ENCODE measurements at places on chromosomes 13 and 19.
A peak's percentile ranks its signal among the peaks of the same experiment; 100 is the strongest.

GRCh38 chr13:59743195-59743594 is 420.5 kb downstream of the DIAPH3 start:
- DNase-seq, result no peak

- DNase-seq, result no peak
Observed at GRCh38 chr13:42495751-42496150, 78.2 kb upstream of the TNFSF11 start.

GRCh38 chr13:32669030-32669646 is 82.9 kb downstream of the PDS5B start:
- DNase-seq, result peak; percentile 37

DNA sequence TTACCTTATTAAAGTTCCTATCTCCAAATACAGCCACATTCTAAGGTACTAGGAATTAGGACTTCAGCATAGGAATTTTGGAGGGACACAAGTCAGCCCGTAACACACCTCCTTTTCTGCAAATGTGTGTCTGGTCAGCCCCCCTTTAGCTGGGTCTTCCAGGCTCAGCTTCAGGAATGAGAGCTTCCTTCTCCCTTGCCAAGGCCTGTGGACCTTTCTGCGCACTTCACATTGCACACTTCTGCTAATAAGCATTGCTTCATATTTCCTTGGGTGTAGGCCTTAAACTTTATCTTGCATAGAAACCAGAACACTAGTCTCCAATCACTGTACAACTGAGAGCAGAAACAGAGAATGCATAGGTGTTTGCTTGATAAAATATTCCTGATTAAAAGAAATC is 4.5 kb upstream of the STK24 start:
- no peak for DNase-seq

- DNase-seq, result no peak
Observed at GRCh38 chr19:1823539-1824251, 11.6 kb upstream of the ATP8B3 start.

- DNase-seq, result no peak
Observed at GRCh38 chr19:49189259-49189658, 31.7 kb downstream of the TRPM4 start.

DNA sequence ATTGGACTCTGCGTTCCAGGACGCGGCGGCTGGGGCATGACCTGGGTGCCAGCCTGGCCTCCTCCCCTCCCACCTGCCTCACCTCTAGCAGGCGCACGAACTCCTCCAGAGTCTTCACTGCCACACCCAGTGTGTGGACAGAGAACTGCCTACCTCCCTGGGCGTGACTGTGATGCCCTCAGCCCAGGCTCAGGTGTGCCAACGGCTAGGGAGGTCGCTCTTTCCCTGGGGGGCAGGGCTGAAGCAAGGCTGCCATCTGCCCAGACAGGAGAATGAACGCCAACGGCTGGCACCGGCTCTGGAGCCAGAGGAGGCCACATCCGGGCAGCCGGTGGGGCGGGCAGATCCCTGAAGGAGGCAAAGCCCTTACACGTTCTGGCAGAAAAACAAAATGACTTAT is 11.3 kb downstream of the NANOS3 start:
- DNase-seq, result no peak

DNA sequence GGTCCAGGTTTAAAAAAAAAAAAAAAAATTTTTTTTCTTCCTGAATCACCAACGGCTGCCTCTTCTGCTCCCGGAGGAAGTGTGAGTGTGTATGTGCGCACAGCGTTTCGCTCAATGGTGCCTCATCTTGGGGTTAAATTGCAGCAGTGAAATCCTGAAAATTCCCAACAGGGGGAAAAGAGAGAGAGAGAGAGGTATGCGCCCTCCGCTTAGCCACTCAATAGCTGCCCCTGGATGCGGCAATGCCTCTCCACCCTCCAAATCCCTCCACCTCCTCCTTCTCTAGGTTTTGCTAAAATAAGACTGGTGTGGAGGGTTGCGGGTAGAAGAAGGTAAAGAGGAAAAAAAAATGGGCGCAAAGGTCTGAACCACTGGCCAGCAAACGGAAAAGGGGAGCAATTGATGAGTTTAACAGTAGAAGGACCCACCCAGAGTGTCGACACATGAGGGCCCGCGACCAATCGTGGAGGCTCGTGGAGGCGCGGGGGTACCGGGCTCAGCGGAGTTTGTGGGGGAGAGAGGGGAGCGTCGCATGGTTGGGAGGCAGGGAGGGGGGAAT is 853 bp upstream of the CACNA1A start:
- DNase-seq, result no peak

- peak; percentile 63 for DNase-seq
Observed at GRCh38 chr19:12946092-12946721, 545 bp downstream of the RAD23A start.

DNA sequence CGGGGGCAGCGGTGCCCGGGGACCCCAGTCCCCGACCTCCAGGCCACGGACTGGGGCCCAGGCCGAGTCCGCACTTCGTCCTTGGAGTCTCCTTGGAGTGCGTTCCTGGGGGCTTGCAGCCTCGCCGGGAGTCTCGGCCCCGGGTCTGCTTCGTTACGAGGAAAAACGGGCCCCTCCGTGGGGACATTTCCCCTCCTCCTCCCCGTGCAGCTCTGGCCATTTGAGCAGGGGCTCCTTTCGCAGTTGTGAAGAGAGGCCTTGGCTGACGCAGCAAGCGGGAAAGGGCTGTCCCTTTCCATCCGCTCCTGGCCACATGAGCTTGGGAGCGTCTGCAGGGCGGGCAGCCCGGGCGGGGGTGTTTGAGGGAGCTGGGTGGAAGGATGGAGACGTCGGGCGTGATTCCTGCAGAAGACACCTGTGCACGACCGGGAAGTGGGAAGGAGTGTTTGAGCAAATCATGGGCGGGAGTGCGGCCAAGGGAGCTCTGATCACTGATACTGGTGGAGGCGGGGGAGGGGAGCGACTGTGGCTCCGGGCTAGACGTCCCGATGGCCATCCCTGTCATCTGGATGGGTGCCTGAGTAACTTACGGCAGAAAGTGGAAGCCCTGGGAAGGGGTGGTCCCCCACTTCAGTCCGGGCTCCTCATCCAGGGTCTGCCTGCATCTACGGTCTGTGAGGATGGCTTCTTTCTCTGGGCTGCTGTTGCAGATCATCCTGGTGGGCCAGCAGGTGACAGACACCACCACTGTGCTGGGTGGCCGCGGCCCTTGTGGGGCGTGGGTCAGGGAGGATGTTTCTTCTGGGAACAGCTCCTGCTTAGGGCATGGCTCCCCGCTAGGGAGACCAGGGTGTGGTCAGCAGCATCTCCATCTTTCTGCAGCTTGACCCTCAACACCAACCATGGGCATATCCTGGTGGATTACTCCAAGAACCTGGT is 736 bp downstream of the GPI start:
- peak; percentile 40 for DNase-seq

- no peak for DNase-seq
Observed at GRCh38 chr19:47099576-47100050, 14.0 kb downstream of the ZC3H4 start.

GRCh38 chr13:28273919-28274318 is 135.6 kb downstream of the PAN3 start:
- no peak for DNase-seq

DNA sequence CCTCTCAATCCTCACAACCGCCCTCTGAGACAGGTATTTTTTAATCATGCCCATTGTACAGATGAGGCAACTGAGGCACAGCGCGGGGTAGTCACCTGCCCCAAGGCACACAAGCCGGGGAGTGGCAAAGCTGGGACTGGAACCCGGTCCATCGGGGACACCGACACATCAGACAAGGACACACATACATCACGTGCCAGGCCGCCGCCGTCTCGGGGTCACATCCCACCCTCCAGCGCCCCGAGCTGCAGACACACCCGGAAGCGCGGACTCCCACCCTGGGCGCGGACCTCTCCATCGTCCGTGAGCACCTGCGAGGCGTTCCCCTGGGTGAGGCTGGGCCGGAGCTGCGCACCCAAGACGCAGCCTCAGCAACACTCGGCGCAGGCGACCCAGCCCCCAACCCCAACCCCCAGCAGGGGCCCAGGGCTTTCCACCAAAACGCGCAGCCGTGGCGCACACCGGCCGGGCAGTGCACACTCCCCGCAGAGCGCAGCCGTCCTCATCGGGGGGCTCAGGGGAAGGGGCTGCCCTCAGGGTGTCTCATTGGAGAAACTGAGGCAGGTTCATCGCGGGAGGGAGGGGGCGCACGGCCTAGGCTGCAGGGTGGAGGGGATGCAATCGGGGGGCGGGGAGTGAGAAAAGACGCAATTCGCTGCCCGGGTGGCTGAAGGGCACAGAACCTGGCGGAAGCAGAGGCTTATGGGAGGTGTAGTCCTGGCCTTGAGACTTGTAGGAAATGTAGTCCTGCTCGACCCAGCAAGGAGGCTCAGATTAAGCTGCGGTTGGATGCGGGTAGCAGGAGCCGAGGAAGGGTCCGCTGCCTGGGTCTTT is 1.9 kb upstream of the LMTK3 start:
- DNase-seq, result peak; percentile 50

DNA sequence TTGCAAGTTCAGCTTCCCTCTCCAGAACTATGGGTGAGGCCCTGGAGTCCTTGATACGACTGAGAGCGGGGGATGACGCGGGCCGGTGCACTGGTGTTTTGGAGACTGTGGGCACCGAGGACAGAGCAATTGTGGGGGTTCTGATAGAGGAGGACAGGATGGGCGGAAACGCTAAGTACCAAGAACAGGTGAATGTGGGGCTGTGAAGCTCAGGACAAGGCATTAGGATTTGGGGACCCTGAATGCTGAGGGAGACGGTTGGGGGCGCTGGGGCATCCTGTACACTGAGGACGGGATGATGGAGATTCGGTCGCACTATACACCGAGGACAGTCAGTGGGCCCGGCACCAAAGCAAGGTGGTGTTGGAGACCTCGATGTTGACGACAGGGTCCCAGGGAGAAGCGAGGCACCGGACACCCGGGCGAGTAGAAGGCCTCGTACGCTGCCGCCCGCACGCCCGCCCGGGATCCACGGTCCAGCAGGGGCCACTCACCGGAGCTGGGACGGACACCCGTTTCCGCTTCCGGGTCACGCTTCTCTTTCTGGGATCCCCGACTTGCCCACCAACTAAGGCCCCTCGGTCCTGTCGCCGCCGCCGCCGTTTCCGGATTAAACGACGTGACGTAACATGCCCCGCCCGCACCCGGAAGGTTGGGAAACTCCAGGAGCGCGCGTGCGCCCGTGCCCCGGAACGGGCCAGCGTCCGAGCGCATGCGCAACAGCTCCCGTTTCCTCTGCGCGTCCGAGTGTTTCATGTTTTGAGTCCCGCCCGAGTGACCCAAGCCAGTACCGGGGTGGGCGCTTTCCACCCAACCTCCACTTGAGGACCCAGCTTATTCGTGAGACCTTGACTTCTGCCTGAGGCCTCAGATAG is at the start of gene CHMP2A:
Gene CHMP2A (minus strand): TSS at position 612 of the 875 bp plus-strand sequence. CDS start 893 bp downstream, outside the sequence.
- DNase-seq, result peak; percentile 66

DNA sequence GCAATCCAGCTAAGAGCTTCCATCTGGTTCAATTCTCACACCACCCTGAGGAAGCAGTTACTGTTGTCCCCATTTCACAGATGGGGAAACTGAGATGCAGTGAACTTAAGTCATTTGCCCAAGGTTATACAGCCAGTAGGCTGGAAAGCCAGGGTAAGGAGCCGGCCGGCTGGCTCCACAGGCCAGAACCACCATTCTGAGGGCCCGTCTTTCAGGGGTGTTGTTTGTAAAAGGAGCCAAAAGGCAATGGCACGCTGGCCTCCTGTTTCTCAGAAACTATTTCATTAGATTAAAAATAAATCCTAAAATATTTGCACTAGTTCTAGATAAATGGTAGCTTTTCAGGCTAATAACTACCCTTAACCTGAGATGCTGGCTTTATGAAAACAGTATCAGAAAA is 114.9 kb downstream of the CRYL1 start:
- no peak for DNase-seq

GRCh38 chr13:81577601-81578195 is 1236.8 kb upstream of the SPRY2 start:
- DNase-seq, result no peak

DNA sequence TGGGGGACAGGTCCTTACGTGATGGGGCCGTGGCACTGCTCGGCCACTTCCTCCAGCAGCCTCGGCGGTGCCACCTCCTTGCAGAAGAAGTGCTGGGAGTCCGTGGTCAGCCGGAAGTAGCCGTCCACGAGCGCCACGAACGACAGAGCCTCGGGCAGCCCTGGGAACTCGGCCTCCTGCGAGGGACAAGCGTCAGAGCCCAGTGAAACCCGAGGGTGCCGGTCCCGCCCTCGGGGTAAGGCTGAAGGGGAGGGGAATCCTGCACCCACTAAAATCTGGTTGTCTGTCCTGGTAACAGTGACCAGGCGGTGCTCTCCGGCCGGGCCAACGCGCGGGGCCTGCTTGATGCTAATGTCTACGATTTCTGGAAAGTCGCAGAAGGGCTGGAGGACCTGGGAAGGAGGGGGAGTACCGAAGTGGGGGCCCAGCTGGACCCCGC is 6.4 kb downstream of the JAK3 start:
- no peak for DNase-seq

DNA sequence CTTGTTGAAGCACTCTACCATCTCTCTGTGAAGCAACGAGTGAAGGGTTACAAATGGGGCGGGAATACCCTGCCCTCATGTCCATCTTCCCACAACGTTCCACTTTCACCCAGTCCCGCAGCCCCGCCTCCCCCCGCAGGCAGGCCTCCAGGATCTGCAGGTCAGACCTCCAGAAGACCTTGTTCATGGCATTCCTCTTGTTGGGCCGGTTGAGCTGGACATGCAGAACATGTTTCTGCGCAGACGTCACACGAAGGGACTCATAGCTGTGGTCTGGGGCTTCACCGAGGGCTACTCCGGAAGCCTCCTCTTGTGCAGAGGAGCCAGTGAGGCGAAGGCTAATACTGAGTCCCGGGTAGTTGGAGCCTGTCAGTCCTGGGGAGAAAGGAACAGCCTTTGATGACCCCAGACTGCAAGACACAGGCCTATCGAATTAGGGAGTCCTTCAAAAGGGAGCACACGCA is 420 bp downstream of the ECH1 start:
- peak; percentile 94 for DNase-seq

DNA sequence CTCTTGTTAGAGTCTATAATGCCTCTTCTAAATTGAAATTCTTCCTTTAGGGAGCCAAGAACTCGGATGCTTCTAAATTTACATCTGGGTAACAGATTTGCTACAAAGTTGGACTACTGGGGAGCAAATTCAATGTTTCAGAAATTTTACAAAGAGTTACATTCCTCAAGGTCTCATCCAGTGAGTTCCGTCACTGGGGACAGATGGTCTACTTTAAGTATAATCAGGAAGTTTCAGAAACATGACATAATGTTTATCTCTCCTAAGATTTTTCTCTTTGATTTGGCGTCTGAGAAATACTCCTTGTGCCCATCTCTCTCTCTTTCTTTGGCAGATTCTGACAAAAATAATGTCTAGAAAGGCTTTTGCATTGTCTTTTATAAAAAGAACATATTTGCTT is 81.5 kb upstream of the MBNL2 start:
- no peak for DNase-seq

- DNase-seq, result no peak
Observed at GRCh38 chr19:16295057-16295456, 29.6 kb upstream of the KLF2 start.
